ENCODE measurements at places on chromosomes 4 and X.

GRCh38 chr4:772776-773175 is 53.2 kb downstream of the CPLX1 start:
- no peak for DNase-seq

DNA sequence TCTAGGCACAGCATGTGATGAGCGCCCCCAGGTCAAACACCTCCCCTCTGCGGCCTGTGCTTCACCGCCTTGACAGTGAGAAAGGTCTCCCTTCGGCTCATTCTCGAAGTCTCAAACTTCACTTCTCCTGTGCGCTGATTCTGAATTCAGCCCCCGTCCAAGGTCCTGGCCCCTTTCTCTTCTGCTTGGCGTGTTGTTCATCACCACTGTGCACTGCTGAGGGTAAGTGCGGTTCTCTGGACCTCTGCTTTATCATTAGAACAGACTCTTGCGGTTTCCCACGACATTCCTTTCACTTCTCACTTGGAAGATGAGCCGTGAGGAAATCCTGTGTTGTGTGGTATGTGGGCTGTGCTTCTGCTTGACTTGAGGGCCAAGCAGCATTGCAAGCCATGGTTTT is 11.9 kb downstream of the HTT-AS start:
- no peak for DNase-seq

GRCh38 chr4:133584714-133585113 is 435.6 kb downstream of the PCDH10 start:
- DNase-seq = no peak

DNA sequence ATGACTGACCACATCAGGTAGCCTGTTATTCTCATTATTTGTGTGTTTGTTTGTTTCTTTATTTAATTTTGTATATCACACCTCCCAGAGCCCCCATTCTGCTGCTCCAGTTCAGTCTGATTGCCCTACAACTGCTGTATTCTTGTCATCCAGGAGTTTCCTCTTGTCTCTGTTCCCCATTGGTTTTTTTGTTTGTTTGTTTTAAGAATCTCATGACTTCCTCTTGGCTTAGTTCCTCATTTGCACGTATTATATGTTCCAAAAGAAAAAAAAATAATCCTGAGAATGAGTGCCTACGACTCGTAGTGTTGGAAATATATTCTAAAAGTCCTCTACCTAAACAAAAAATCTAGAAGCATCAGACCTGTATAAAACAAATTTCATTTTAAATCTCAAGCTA is 142.3 kb upstream of the SLIT2 start:
- DNase-seq = no peak

GRCh38 chrX:38206542-38206941 is 14.1 kb downstream of the SRPX start:
- no peak for DNase-seq

DNA sequence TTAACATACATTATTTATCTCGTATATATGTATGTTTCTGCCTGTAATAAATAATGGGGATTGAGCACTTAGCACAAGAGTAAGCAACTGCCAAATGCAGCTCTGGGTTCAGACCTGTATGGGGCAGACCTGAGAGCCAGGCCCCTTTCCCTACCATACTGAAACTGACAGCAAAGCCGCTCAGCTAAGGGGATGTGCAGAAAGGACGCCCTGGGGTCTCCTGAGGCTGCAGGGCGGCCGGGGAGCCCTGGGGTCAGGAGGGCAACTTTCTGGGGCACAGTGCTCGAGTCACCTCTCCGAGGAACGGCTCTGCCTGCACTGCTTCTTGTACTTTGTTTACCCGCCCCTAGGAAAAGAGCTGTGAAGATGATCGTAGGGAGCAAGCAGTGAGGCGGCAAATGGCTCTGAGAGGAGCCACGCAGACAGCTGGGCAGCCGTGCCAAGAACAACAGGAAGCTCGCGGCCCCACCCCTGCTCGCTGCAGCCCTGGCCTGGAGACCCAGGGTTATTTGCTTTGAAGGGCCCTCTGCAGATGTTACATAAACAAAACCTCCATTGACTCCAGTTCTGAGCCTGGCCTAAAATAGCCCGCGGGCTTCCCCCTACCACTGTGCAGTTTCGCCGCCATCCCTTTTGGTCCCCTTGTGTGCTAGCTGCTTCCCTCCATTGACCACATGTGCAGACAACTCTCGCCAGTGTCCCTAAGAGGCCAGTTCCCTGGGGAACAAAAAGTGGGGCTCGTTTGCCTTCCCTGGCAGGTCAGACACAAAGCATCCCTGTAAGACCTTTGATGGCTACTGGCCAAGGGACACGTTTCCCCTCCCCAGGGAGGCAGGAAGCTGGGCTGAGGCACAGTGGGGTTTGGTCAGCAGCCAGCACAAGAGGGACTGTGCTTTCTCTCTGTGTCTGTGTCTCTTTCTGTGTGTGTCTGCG is 111.3 kb upstream of the LNX1 start:
- no peak for DNase-seq

- DNase-seq = no peak
These were observed 57.7 kb upstream of the TENM3 start for GRCh38 chr4:182185491-182185890.

- DNase-seq = no peak
These were observed 511.5 kb downstream of the GLUD2 start for GRCh38 chrX:121558886-121559285.

- DNase-seq = no peak
These were observed 739.3 kb upstream of the NDST4 start for GRCh38 chr4:115852767-115853091.

DNA sequence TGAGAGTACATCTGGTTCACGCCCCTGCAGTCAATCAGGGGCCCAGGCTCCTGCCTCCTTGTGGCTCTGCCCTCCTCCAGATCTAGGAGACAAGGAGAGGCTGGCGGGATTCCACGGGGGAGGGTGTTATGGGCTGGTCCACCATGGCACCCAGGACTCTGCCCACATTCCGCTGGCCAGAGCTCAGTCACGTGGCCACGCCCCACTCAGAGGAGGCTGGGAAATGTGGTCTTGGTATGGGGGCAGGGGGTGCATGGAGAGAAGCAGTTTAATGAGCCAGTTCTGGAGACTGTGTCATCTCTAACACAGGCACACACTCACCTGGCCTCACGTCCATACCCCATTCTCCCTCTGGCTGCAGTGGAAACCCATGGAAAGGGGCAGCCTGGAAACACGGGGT is 31.5 kb upstream of the PSAPL1 start:
- no peak for DNase-seq

- no peak for DNase-seq
These were observed 5.7 kb downstream of the P2RY8 start for GRCh38 chrX:1531096-1531890.

- DNase-seq = no peak
These were observed 21.3 kb upstream of the SULT1B1 start for GRCh38 chr4:69781458-69782418.

DNA sequence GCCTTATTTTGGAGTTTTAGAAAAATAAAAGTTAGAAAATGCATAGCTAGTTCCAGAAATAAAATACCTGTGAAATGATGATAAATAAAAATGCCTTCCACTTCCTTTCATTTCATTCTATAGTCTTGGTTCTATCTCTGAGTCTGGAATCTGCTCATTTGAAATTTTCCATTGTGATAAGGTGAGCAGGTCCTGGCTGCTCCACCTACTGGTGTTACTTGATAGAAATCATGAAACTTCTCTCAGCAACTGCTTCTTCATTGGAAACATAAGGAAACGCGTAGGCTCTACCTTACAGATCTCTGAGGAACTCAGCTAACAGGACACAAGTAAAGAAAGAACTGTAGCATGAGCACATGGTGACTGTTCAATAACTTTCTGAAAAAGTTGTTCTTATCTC is 141.8 kb downstream of the DCHS2 start:
- no peak for DNase-seq

DNA sequence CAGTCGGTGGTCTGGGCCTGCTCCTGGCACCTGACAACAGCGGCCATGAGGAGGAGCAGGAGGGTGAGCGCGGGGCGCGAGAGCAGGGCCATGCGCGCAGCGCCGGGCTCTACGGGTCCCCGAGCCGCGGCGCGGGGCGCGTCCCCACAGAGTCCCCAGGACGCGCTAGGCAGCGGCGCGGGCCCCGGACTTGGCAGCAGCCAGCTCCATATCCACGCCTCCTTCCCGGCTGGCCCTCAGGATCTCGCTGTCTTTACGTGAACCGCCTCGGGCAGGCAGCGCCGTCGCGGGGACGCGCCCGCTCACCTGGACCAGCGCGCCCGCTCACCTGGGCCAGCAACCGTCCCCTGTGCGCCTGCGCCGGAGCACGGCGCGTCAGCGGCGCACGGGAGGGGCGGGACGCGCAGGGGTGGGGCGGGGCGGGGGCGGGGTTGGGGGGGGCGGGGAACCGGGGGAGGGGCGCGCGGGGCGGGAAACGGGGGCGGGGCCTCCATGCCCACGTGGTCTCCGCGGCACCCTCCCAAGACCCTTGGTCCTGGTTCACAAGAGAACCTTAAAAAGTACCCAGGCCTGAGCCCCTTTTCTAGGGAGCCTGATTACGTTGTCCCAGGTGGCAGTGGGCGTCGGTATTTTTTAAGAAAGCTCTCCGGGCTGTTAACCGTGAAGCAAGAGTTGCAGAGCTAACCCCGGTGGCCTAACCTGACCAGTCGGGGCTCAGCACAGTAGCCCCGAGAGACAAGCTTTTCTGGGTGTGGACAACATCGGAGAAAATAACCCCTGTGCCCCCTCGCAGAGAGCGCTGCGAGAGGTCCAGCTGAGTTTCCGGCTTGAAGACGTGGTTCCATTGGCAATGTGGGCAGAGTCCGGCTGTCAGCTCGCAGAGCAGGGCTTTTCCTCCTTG is at the start of gene PLA2G12A:
TSS of gene PLA2G12A (minus strand) at position 353 of the 901 bp plus-strand sequence. CDS start at position 92, 261 bp downstream.
- DNase-seq = peak; percentile 47

DNA sequence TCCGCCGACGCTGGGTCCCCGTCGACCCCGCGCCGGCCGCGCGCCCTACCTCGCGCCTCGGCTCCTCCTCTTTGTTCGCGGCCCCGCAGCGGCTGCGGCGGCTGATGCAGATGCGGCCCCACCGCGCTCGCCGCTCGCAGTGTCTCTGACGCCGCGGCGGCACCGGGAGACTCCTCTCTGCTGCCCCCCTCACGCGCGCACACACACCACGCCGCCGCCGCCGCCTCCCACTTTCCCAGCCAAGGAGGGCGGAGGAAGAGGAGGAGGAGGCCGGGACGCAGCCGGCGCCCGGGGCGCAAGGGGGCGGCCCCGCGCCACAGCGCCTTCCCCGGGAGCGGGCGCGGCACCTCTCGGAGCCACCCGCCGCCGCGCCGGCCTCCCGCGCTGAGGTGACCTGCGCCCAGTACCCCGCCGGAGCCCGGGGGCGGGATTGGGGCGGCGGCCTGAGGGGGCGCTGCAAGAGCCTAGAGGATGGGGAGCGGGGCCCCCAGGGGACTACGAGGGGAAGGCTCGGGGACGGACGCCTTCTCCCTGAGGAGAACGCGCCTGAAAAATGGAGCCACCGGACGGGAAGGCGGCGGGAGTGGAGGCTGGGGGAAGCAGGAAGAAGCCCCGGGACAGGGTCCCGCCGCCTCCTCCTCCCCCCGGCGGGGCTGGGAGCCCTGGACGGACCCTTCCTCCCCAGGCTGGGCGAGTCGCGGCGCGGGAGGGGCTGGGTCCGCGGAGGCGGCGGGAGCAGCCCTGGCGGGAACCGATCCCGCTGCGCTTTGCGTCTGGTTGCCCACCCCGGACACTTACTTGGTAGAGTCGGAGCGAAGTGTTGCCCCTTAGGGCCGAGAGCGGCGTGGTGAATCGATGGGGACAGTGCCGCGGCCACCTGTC is at the start of gene SH3RF1:
TSS of gene SH3RF1 (minus strand) at position 147 of the 882 bp plus-strand sequence. CDS start 1,744 bp downstream, outside the sequence.
- no peak for DNase-seq

GRCh38 chr4:75841641-75842520 is 60.4 kb downstream of the PPEF2 start:
- DNase-seq = no peak

Measured in stimulated activated CD8-positive, alpha-beta memory T cell treated with anti-CD3 and anti-CD28 coated beads, Interleukin-4, amount 100 ng/mL, for 1 hour (primary cell).